Stimulated activated naive CD8-positive, alpha-beta T cell treated with anti-CD3 and anti-CD28 coated beads, Interleukin-15, Interleukin-2, amounts not matched to agents 100 U/mL and 50 U/mL, for 24 hours (primary cell): ENCODE measurements at places on chromosomes 16 and 17.

DNA sequence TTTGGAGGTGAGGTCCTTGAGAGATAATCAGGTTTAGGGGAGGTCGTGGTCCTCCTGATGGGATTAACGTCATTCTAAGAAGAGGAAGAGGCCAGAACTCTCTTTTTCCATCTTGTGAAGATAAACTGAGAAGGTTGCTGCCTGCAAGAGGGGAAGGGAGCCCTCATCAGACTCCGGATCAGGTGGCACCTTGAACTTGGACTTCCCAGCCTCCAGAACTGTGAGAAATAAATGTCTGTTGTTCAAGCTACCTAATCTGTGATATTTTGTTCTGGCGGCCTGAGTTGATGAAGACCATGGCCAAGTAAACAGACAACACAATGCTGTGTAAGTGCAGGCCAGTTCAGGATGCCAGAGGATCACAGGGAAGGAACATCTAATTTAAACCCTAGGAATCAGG is 10.9 kb upstream of the PRKCB start:
- DNase-seq, result no peak

- no peak for DNase-seq
These were observed 46.0 kb downstream of the SDK2 start for GRCh38 chr17:73598212-73598611.

- DNase-seq, result no peak
These were observed 9.4 kb upstream of the RIPOR1 start for GRCh38 chr16:67519242-67519641.

GRCh38 chr16:86066811-86067210 is 167.8 kb downstream of the IRF8 start:
- DNase-seq, result no peak

DNA sequence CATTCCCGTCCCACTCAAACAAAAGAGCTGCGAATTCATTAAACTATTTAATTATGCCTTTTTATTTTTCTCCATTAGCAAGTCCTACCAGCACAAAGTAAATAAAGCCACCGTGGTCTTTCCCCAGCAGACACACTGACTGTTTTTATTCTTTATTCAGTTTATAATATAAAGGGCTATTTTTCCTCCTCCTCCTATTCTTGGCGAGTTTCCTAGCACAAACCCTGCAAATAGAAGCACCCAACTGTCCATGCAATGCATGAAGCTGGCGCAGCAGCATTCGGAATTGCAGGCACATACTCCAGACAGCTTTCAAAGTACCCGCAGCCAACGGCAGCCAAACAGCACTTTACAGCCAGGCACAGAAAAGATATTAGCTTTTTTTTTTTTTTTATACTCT is 583.4 kb upstream of the PSMD7 start:
- DNase-seq, result no peak

GRCh38 chr17:72972263-72972951 is 120.1 kb downstream of the SLC39A11 start:
- DNase-seq, result no peak

DNA sequence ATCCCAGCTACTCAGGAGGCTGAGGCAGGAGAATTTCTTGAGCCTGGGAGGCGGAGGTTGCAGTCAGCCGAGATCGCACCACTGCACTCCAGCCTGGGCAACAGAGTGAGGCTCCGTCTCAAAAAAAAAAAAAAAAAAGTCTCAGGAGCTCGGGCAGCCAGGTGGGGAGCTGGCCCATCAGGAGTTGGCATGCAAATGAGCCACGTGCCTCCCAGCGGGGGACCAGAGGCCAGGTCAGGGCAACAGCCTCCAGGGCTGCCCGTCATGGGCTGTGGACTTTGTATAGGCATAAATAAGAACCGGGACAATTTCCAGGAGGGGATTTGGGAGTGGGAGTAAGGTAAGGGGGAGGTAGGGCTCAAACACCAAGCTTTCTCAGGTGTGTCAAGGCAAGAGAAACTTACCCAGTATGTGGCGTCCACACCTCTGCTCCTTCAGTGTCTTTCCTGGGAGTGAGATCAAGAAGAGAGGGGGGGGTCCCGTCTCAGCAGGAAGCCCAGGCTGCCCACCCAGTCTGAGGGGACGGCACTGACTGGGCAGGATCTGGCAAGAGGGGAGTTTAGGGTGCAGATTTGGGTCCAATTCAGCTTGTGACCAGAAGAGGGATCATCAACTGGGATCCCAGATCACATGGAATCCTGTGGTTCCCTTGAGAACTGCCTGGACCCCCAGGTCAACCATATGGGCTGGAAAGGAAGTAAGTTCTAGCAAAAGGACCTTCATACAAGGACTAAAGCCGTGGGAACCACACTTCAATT is 22.3 kb upstream of the G6PC1 start:
- DNase-seq, result no peak

DNA sequence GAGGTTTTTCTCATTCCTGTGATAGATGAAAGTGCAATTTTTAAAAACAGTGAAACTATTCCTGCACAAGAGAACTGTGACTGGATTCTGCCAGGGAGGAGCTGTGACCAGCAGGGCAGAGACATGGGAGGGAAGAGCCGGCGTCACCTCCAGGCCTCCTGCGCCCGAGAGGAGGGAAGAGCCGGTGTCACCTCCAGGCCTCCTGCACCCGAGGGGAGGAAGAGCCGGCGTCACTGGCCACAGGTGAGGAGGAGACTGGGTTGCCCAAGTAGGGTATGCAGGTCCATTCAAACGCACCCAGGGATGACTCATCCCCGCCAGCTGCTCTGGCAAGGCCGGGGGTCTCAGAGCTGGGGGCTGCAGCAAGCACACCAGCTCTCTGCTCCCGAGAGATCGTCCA is 56.7 kb downstream of the METRNL start:
- no peak for DNase-seq

- DNase-seq, result no peak
These were observed 607.2 kb downstream of the WWOX start for GRCh38 chr16:78706637-78707036.

DNA sequence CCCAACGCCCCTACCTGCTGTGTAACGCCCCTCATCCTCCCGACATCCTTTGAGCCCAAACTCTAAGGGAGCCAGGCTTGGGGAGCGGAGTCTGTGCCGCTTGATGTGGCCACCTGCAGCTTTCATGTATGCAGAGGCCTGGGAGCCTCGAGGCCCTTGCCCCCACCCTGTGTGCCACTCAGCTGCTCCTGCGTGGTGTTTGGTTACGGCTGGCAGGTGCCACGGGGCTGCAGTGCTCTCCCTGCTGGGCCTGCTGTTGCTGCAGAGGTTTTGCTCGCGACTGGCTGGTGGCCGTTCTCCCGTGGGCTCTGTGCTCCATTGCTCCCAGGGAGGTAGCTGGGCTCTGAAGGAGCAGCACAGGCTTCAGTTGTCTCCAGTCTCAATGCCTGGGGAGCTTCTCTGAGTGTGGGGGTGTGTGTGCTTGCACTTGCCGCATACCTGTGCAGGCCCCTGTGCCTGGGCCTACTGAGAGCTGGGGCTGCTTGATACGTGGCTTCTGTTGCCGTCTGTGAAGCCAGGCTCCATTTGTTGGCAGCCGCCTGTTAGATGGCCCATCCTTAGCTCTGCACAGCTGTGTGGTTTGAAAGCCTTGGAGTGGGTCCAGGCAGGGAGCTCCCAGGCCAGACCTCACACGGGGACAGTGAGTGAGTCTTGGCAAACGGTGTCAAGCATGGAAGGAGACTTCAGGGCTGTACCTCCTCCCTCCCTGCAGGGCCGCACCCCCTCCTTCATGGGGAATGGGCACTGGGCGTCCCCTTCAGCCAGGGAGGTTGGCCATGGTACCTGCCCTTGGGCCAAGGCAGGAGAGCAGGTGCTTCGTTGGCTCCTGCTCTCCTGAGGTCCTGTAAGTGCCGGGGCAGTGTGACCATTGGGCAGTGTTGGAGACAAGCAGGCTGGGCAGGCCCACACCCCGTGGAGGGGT is 47.2 kb downstream of the PDPK1 start:
- no peak for DNase-seq

DNA sequence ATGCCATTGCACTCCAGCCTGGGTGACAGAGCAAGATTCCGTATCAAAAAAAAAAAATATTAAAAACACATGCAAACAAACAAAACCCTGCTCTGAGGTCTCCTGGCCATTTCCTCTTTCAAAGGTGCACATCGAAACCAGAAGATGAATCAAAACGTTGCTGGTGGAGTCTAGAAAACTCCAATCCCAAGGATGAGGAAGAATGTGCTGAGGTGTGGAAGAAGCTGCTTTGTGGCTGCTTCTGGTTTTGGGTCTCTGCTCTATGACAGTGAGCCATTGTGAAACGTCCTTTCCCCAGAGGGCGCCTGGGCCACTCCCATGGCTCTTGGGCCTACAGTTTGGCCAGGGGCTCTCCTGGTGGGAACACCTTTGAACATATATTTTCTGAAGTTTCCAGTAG is 112.6 kb downstream of the IRF8 start:
- DNase-seq, result no peak

GRCh38 chr16:87017371-87018012 is 299.7 kb downstream of the C16orf95 start:
- DNase-seq, result no peak

DNA sequence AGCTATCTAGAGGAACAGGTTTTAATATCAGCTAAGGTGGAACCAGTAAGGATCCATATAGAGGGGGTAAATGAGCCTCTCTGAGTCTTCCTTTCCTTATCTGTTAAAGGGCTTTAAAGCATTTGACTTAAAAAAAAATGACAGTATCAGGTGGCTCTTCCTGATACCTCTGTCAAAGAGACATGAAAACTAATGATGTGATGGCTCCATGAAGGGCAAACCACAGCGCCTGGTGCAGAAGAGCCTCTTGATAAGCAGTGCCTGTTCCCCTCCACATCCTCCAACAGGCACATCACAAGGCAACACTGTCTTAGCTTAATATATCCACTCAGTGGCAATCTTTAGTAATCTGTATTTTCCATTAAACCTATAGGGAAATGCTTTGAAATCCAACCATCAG is 68.9 kb downstream of the USP31 start:
- DNase-seq, result no peak

- no peak for DNase-seq
These were observed 5.3 kb upstream of the FOXN1 start for GRCh38 chr17:28500712-28501379.

DNA sequence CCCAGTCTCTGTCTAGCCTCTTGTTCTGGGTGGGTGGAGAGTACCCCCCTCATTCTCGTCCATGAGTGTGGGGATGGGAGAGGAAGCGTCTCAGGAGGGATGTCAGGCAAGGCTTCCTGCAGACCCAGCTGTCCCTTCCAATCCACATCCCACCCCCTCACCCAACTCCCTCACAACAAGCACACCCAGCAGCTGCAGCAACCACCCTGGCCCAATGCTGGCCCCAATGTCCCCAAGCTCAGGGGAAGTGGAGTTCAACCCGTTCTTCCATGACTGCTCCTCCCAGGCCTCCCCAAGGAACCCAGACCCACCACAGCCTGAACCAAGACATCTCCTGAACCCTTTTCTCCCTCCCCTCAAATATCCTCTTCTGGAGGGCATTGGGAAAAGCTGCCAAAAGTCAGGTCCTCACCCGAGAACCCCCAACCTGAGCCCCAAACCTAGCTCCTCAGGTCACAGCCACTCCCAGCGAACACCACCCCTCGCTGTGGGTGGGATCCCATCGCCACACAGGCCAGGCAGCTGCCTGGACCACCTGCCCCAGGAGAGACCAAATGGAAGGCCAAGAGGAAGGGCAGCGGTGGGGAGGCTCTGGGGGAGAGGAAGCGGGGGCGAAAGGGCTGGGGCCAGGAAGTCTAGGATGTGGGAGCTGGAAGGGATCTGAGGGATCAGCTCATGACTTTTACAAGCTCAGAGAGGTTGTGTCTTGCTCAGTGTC is 47.6 kb downstream of the FZD2 start:
- DNase-seq, result no peak

DNA sequence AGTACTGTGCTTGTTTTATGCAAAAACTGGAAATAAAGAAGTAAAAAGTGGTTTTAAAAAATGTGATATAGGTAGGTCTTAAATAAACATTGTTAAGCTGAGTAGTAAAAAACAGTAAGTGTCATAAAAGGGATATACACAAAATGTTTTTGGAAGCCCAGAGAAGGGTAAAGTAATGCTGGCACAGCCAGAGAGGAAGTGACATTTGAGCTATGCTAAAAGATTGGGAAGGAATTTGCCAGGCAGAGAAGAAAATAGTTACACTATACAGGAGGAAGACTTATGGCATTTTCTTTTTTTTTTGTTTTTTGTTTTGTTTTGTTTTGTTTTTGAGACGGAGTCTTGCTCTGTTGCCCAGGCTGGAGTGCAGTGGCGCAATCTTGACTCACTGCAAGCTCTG is 40.8 kb upstream of the TAOK1 start:
- DNase-seq, result no peak

- no peak for DNase-seq
These were observed 45.2 kb downstream of the TOX3 start for GRCh38 chr16:52501746-52502145.

DNA sequence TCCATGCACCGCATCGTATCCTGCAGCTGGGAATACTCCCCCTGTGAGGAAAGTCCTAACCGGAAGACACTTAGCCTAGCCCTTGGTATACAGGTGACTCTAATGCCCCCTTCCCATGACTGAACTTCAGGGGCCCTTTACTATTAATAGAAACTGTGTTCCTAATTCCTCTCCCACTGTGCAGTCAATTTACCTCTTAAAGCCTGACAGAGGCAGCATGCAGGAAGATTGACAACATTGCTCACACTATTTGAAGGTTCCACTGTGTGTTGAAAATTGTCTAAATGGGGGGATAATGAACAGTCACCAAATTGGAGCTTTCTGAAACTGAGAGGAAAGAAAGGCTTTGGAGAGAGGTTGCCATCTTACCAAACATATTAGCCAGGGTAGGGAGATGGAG is 222.6 kb downstream of the SHISA9 start:
- DNase-seq, result no peak

GRCh38 chr16:66703406-66704215 is 7.1 kb upstream of the CMTM4 start:
- no peak for DNase-seq

DNA sequence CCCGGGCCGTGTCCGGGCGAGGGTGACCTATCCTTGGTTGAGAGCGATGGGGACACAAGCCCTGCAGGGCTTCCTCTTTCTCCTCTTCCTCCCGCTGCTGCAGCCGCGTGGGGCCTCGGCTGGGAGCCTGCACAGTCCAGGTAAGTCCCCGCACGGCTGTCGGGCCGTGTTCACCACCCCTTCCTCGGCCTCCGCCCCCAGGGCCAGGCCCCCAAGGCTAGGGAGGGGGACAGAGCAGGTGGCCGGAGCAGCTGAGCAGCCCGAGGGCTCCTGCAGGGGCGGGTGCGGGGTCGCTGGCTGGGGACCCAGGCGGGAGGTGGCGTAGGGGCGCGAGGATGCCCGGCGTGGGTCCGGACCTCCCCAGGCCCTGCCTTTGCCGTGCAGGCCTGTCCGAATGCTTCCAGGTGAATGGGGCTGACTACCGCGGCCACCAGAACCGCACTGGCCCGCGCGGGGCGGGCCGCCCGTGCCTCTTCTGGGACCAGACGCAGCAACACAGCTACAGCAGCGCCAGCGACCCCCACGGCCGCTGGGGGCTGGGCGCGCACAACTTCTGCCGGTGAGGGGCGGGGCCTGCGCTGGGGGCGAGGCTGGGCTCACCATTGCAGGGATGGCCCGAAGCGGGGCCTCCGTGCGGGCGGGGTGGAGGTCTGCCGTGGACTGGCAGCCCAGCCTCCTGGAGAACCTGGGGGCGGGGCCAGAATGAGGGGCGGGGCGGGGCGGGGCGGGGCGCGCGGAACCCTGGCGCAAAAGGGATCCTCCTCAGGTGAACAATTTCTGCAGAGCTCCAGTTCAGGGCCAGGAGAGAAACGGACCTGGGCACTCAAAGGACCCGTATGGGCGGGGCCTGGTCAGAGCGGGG is 631 bp downstream of the KREMEN2 start:
- DNase-seq, result peak; percentile 76

- no peak for DNase-seq
These were observed 61.9 kb upstream of the FOXF1 start for GRCh38 chr16:86448306-86448890.

GRCh38 chr17:76697702-76698465 is 12.9 kb downstream of the MXRA7 start:
- DNase-seq, result no peak

GRCh38 chr17:82232876-82233785 is 4.3 kb downstream of the SLC16A3 start:
- no peak for DNase-seq
